GM13976 (cell line): ENCODE measurements at places on chromosomes 16 and 17.

- no peak for DNase-seq
These were observed 43.1 kb upstream of the DLX4 start for GRCh38 chr17:49925921-49926320.

DNA sequence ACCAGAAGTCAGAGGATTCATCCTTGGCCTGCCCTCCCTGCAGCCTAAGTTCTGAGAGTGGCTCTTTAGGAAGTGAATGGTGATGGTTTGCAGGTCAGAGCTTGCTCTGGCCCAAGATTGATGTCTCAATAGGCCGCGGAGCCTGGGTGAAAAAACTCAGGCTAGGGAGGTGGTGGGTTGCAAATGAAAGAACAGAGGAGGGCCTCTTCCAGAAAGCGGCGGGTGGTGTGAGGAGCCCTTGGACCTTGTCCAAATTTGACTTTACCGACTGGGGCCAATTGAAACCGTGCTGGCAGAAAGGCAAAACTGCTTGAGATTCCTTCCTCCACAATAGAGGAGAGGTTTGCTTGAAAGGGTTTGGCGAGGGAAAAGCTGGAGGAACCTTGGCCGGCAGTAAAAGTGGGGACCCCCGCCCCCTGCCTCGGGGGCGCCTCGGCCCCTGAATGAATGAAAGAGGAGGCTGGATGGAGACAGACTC lies 331.3 kb downstream of the SEC14L1 start:
- DNase-seq: no peak

DNA sequence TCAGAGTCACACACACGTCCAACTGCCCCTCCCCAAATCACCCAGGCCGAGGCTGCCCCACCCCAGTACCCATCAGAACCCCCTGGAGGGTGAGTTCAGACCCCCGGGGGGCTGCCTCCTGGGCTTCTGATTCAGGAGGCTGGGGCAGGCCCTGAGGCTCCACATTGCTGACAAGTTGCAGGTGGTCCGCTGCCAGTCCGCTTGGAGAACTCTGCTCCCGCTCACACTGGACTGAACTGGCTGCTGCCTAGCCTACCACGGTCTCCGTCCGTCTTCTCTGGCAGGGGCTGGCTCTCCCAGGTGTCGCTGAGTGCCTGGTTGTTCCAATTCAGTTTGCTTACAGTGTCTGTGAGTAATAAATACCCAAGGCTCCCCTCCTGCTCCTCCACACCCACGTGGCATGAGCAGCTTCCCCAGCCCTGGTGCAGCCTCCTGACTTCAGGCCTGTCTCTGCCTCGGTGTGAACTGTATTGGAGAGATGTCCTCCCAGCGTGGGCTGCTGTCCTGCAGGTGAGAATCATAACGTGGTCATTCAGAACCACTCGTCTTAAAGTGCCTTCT lies 163.4 kb downstream of the LAT start:
- no peak for DNase-seq

- DNase-seq: peak; percentile 30
These were observed 42.0 kb downstream of the ADCY7 start for GRCh38 chr16:50308237-50308965.

DNA sequence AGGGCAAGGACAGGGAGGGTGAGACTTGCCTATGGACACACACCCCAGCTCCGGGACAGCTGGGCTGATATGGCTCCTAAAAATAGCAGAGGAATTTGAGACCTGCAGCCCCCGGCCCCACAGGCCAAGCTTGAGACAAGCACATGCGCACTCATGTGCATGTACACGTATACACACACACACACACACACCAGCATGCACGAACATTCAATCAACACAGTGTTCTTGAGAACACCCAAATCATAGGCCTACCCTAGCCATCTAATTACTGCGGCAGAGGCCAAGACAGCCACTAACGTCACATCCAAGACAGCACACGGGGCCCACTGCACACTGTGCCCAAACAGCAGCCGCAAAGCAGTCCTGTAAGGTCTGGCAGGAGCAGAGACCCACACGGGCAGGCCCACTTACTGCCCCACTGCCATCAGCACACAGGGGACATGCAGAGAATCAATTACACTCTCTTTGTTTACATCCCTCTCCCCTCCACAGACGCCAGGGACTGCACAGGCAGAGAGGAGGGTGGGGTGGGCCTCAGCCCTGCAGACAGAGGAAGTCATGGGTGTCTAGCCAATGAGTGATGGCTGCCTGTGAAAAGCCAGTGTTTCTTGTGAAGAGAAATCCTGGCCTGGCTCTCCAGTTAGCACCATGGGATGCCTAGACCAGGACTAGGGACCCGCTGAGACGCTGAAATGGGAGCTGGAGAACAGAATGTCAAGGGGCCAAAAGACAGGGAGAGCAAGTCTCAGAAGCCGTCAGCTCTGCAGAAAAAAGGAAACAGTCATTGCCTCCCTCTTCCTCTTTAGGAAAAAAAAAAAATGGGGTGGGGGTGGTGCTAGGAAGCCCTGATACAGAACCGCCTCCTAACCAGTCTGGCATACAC lies 39.3 kb downstream of the MYO18A start:
- peak; percentile 63 for DNase-seq

GRCh38 chr17:45841186-45841585 lies 3.5 kb upstream of the SPPL2C start:
- DNase-seq: no peak

GRCh38 chr17:37168731-37169353 lies 206.9 kb upstream of the C17orf78 start:
- no peak for DNase-seq

GRCh38 chr17:55576237-55576995 lies 65.2 kb upstream of the SMIM36 start:
- no peak for DNase-seq

- no peak for DNase-seq
These were observed 16.2 kb upstream of the KLHDC4 start for GRCh38 chr16:87782033-87782432.

DNA sequence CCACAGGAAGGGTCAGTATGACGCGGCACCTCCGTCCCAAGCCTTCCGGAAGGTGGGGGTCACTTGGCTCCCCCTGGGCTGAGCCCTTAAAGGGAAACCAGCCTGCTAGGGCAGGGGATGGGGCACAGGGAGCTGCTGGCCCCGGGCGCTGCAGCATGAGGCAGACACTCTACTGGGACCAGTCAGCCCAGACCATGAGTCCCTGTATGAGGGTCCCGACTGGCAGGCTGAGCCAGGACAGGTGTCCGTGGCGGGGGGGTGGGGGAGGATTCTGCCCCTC lies 43.4 kb upstream of the ZC3H18 start:
- no peak for DNase-seq

GRCh38 chr16:64346080-64346479 lies 775.8 kb downstream of the CDH11 start:
- no peak for DNase-seq

DNA sequence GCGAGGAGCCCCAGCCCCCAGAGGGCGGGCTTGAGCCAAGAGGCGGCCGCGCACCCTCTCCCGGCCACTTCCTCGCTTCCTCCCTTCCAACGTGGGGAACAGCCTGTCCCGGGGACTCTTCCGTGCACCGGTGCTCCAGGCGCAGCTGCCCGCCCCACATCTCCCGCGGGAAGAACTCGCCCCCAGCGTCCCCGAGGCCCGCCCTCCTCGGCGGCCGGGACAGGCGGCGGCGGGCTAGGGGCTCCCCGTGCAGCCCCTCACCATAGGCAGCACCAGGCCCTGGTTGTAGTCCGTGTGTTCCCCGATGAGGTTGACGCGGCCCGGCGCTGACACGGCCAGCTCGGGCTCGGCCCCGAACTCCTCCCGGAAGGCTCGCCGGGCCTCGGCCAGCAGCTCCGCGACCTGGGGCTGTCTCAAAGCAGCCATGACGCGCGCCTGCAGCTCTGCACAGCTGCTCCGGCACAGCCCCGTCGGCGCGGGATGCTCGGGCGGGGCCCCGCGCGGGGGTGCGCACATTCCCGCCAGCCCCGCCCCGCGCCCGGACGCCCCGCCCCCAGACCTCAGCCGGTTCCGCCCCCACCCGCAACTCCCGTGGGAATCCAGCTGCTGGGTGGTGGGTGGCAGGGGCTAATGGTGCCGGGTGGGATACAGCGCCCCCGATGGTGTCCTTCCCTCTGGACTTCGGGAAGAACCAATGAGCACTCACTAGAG lies at the start of gene GALK1:
GALK1 (minus strand) TSS at position 482 of the 711 bp plus-strand sequence; CDS start at position 426, 56 bp downstream.
- peak; percentile 92 for DNase-seq

DNA sequence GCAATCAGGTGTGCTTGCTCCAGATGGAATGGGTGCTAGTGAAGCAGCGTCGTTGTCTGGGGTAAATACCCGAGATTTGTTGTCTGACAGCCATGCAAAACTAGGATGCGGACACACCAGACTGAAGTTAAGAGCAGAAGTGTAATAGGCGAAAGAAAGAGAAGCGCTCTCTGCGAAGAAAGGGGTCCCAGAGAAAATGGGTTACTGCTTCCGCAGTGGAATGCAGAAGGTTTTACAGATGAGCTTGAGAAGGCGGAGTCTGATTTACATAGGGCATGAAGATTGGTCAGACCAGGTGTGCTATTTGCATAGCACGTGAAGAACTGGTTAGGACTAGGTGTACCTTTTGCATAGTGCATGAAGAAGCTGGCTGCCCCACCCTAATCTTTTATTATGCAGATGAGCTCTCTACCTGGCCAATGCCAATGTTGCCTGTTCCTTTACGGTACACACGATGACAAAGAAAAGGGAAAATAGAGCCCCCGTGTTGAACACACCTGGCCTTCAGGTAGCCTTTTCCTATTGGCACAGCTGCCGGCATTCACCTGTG lies 32.0 kb upstream of the SNN start:
- DNase-seq: no peak

DNA sequence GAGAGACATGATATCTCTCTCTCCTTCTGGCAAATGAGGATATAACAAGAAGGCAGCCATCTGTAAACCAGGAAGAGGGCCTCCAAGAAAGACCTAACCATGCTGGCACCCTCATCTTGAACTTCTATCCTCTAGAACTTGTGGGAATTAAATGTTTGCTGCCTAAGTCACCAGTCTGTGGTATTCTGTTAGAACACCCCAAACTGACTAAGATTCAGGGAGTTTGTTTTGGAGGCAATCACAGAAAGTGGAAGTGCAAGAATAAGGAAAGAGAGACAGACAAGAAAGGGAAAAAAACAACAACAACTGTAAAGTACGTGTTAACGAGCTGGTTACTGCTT lies 114.5 kb upstream of the GOT2 start:
- no peak for DNase-seq

DNA sequence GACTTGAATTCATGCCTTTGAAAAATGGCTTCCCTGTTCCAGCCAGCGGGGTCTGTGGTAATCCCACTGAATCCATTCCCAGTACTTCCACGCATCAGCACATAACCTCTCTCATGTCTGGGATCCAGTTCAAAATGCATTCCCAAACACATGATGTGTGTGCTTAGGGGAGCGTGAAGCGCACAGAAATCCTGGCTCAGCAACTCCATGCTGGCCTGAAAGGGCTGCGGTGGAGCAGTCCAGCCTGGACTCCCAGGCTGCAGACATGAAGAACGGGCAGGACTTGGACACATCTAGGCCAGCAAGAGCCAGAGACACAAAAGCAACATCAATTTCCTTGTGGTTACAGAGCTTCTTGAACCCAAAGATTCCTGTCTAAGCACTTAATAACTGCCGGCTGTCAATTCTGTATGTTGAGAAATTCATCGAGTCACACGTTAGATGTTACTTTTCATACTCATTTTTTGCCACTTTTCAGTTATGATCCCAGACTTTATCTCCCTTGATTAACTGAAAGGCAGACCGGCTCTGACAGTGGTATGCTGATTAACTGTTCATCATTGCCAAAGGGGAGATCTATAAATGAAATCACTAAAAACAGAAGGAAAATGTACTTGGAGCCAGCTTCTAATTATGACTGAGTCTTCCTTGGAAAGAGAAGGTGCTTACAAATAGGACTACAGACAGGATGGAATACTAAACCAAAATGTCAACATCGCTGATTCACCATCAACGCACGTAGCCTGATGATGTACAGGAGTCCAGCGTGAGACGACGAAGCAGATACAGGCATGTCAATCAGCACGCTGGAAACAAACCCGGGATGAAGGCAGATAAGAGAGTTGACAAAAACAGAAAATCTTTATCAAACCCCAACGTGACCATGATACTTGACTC lies 23.0 kb downstream of the NSMCE1 start:
- DNase-seq: no peak

- DNase-seq: no peak
These were observed 69.6 kb upstream of the GAS7 start for GRCh38 chr17:10268005-10268404.

- DNase-seq: no peak
These were observed 10.7 kb downstream of the C16orf95 start for GRCh38 chr16:87306516-87306915.

- DNase-seq: no peak
These were observed 28.2 kb downstream of the LAT start for GRCh38 chr16:29012913-29013553.
